GM23338 (cell line): ENCODE measurements at places on chromosomes 5 and 9. TPM values are rescaled to one million over a fixed set of nuclear protein-coding genes. Genes with fewer than 3 reads are reported as not detected.

The IL9 gene
- total RNA-seq: not detected in 2 replicates

The PCDHB5 gene
- total RNA-seq: 37.7 and 49.7 TPM in 2 replicates

The RNF180 gene
- total RNA-seq: 4.2 TPM in 2 replicates

The GPR150 gene
- 0.21 TPM in 1 of 2 replicates, not detected in the other for total RNA-seq

The S1PR3 gene
- 7.6 and 9.3 TPM in 2 replicates for total RNA-seq

The ATP10B gene
- 0.08 and 0.14 TPM in 2 replicates for total RNA-seq

The FGF18 gene
- 0.56 TPM in 1 of 2 replicates, not detected in the other for total RNA-seq

The IL7R gene
- not detected in 2 replicates for total RNA-seq

The ANKRD18B gene
- 4.1 and 6.4 TPM in 2 replicates for total RNA-seq

The PCDHGC3 gene
- 12.9 and 13.3 TPM in 2 replicates for total RNA-seq

The FOXI1 gene
- not detected in 2 replicates for total RNA-seq

The CTSV gene
- total RNA-seq: 59.1 and 63.4 TPM in 2 replicates

The ZNF608 gene
- 39.7 and 42.4 TPM in 2 replicates for total RNA-seq

GRCh38 chr5:164742025-164742424 lies 1236.6 kb downstream of the MAT2B start:
- no peak for DNase-seq

- no peak for DNase-seq
Observed at GRCh38 chr5:179421144-179421901, 76.1 kb upstream of the ADAMTS2 start.

DNA sequence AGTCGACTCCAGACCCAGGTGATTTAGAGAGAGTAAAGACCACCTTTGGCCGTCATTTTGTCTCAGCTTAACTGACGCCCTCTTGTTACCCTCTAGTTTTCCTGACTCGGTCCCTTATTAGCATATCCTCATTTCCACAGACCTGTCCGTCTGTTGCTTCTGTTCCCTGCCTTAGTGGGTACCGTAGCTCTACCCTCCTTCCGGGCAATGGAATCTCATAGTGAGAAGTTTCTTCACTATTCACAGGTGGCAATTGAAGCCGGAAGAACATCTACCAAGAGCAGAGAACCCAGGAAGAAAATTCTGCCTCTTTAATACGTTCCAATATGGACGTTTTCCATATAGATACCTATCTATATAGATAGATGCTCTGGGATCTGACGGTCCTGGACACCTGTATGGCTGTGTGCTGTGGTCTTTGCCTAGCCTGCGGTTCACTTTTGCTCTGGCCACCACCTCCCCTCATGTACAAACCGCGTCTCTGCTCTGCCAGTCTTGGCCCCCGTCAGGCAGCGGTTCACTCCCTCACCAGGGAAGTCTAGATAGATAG lies 652 bp upstream of the TMEM161B start:
- DNase-seq: peak; percentile 46

DNA sequence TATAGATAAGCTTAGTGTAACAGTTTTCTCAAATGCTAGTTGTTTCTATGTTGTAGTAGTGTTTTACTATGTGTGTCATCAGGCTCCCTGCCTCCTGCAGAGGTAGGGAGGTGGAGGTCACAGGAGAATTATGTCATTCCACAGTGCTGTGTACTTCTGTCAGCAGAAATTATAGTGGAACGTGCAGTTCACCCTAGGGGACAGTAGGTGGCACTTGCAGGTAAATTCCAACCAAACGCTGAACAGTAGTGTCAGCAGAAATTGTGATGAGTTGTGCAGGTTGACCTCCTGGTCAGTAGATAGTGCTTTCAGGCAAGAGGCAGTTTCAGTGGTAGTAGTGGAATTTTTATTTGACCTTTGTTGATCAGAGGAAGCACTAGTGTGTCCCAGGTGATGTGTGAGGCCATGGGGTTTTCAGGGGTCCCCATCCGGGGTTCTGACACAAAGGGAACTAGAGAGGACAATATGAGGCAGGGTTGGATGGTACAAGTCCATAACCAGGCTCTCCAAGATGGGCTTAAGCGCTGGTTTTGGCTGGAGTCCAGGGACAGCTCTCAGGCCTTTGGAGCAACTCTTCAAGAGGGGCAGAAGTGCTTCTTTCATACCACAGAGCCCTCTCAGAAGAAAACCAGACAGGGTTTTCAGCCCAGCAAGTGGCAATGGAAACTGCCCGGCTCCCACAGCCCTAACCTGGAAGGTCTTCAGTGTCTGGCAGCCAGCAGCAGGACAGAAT lies 402.9 kb downstream of the CYLC2 start:
- peak; percentile 36 for DNase-seq

DNA sequence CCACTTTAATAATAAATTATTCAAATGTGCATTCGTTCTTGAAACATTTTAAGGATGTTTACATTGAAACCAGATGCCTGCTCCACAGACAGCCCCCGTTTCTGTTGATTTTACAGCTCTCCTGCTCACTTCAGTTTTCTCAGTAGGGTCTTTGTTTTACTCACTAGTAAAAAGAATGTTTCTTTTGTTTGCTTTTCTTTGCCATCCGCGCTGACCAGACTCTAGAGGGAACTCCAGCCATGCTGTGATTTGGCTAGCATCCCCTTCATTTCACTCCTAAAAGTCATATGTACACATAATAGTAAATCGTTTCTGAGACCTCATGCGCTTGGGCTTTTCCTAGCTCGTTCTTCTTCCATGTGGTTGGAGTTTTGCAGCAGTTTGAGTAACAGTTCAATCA lies 28.7 kb upstream of the PALM2AKAP2 start:
- peak; percentile 17 for DNase-seq

DNA sequence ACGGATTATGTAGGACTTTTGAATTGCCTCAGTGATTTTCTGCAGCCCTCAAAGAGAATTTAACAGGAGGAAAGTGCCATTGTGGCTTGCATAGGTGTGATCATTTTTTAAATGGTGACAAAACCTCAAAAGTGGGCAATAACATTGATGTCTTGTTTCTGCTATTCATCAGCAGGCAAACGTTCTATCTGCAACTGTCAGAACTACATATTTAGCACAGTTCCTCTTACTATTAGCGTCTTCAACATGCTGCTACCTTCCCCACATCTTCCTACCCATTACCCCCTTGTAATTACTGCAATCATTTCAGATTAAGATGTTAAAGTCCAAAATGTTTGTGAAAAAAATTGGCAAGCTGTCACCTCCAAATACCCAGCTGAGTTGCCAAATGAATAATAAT lies 254.6 kb downstream of the SMARCA2 start:
- no peak for DNase-seq

DNA sequence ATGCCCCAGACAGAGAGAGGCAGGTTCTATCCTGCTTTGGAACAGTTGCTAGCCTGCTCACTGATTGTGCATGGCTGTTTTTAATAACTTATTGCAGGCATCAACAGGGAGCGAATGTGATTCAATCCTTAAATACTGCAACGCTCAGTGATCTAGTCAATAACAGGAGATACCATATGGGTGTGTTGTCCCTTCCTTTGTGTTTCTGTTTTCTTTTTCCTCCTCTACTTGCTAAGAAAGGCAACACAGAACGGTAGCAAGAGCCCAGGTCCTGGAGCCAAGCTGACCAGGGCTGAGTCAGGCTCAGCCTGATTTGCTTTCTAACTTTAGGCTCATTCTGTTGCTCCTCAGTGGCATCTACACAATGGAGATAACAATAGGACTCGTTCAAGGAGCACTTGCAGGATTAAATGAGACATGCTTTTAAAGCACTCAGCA lies 98.6 kb upstream of the EQTN start:
- DNase-seq: peak; percentile 49

DNA sequence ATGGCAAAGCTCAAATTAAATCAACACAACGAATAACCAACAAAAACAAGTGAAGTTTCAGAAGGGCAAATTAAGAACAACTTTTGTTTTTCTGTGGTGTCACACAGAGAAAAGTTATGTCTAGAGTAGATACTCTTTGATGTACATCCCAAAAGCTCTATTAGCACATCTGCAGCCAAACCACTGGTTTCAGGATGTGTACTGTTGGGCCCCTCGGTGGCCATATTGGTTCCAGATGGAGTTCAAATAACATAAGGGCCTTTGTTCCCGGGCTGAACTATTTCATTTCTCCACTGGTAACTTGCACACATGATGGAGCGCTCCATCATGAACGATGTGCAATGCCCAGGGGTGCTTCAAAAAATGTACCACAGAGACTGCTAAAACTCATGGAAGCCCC lies 126.1 kb downstream of the SEMA5A start:
- no peak for DNase-seq

- DNase-seq: no peak
Observed at GRCh38 chr5:5198135-5198534, 58.0 kb downstream of the ADAMTS16 start.

- peak; percentile 21 for DNase-seq
Observed at GRCh38 chr5:167602067-167602466, 689.4 kb upstream of the WWC1 start.

DNA sequence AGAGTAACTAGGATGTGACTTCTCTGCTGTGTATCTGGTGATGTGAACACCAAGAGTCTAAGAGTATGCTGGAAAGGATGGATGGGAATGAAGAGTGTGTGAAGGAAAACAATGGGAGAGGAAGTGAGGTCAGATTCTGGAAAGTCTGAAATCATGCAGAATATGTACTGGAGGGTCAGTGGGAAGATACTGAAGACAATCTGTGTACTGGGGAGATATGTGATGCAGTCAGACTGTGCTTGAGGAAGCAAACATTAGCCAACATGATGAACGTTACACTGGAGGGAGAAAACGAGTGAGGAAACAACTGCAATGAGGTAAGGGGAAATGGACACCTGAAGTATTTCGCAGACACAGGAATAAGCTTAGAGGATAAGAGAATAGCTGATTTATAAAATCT lies 105.7 kb downstream of the NR3C1 start:
- DNase-seq: no peak

DNA sequence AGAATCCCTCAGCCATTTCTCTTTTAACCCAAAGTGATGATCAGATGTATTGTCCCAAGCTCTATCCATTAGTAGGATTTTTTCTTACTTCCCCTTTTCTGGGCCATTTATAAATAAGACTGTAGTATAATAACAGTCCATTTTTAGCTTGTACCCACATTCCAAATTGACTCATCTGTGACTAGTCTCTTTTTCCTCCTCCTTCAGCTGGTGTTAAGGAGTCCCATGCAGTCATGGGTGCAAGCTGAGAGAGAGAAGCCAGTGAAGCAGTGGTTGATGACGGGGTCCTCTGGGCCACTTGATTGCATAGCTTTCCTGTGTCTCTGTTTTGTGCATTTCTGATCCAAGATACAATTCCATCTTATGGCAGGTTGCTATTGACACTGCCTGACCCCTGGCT lies 476.0 kb upstream of the CD180 start:
- no peak for DNase-seq

GRCh38 chr5:4212981-4213819 lies 617.6 kb downstream of the IRX1 start:
- peak; percentile 66 for DNase-seq

- DNase-seq: no peak
Observed at GRCh38 chr5:158344376-158344775, 485.4 kb upstream of the CLINT1 start.

GRCh38 chr5:11153670-11154382 lies 392.8 kb upstream of the DAP start:
- no peak for DNase-seq

GRCh38 chr9:98993570-98993945 lies 49.9 kb downstream of the COL15A1 start:
- no peak for DNase-seq

- DNase-seq: peak; percentile 97
Observed at GRCh38 chr5:132820162-132820754, 7.2 kb downstream of the SOWAHA start.

- DNase-seq: no peak
Observed at GRCh38 chr9:136593581-136593980, 47.7 kb upstream of the NOTCH1 start.

- DNase-seq: no peak
Observed at GRCh38 chr5:103452666-103453065, 109.9 kb downstream of the NUDT12 start.

GRCh38 chr9:88237479-88237961 lies 99.2 kb upstream of the SPATA31C2 start:
- DNase-seq: no peak

DNA sequence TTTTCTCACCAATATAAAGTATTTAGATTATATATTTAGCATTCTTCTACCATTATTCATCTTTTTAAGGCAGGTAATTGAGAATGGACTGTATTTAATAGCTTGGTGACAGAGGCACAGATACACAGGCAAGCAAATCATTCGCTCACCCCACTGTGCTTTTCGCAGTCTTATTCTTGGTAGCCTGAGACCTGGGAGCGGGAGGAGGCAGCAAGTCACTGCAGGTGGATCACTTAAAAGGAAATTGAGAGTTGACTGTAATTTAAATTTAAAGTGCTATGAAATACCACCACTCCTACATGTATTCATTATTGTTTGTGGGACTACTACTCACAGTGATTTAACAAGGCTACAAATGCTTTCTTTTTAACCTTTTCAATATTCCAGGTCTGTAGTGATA lies 9.7 kb downstream of the RICTOR start:
- peak; percentile 44 for DNase-seq

- DNase-seq: peak; percentile 83
Observed at GRCh38 chr9:86034863-86035734, 64.3 kb downstream of the GOLM1 start.

- DNase-seq: peak; percentile 28
Observed at GRCh38 chr9:128911529-128912035, 9.2 kb upstream of the PHYHD1 start.

- no peak for DNase-seq
Observed at GRCh38 chr5:14594378-14595074, 12.9 kb downstream of the OTULINL start.

- no peak for DNase-seq
Observed at GRCh38 chr5:89083791-89084190, 200.8 kb upstream of the MEF2C start.

DNA sequence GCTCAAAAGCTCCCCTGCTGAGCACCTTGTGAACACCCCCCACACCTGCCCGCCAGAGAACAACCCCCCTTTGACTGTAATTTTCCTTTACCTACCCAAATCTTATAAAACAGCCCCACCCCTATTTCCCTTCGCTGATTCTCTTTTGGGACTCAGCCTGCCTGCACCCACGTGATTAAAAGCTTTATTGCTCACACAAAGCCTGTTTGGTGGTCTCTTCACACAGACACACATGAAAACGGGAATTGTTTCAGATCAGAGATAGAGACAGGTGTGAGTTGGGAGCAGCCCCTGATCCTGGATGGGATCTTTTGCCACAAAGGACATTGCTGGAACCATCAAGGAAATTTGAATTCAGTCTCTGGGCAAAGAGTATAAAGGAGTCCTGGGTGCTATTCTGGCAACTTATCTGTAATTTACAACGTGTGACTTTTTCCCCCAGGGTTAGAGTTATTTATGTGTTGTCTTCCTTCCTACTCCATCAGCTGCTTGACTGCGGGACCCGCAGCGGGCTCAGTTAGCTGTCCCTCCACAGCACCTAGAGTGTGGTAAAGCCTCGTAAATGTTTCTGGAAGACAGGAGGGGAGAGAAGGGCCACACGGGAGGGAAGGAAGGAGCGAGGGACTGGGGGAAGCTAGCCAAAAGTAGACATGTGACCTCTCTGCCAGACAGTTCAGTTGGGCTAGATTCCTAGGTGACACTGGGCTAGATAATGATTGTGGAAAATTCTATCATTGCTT lies 437.0 kb downstream of the ZNF608 start:
- DNase-seq: peak; percentile 61

DNA sequence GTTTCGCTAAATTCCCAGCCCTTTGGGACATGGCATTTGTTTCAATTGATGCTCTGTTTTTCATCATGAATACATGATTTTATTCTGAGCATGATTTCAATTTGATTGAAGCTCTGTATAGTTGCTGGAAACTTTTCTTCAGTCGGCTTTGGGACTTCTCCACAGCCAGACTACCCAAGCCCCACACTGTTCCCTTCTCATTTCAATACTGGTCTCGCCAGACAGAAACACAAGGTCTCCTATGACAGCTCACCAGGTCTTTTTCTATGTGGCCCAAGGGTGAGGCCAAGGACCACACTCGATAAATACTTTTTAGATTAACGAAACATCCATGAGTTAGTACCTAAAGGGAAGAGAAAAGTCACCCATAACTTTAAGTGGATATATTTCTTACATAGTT lies 132.2 kb downstream of the ARL15 start:
- DNase-seq: no peak
